Heart left ventricle (tissue), 16 donors: ENCODE measurements at places on chromosomes 12 and 14.

- H3K27ac ChIP-seq, result no peak overlapping the region
- H3K27me3 ChIP-seq, result no peaks in the 10 kb centered on the region
- H3K4me3 ChIP-seq, result no peak overlapping the region
- H3K36me3 ChIP-seq, result no peaks in the 10 kb centered on the region
- H3K4me1 ChIP-seq, result no peaks in the 10 kb centered on the region
- no peak for DNase-seq
Observed at GRCh38 chr12:18446061-18446644, 184.8 kb downstream of the PIK3C2G start.

DNA sequence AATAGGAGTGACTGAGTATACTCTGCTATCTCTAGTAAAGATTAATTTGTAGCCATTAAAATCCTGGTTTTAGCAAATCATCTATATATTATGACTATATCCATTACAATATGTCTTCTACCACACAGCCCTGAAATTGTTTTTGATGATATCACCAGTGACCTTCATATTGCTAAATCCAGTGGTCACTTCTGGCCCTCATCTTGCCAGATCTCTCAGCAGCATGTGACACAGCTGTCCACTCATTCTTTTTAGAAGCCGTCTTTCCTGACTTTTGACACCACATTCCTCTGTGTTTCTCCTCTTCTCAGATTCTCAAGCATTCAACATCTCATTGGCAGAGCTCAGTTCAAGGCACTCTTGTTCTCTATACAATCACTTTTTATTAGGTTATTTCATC is 54.9 kb downstream of the CPNE8 start:
- no peak overlapping the region for H3K4me3 ChIP-seq
- DNase-seq, result no peak
- H3K36me3 ChIP-seq, result no peaks in the 10 kb centered on the region
- no peaks in the 10 kb centered on the region for H3K27me3 ChIP-seq
- no peaks in the 10 kb centered on the region for H3K4me1 ChIP-seq

DNA sequence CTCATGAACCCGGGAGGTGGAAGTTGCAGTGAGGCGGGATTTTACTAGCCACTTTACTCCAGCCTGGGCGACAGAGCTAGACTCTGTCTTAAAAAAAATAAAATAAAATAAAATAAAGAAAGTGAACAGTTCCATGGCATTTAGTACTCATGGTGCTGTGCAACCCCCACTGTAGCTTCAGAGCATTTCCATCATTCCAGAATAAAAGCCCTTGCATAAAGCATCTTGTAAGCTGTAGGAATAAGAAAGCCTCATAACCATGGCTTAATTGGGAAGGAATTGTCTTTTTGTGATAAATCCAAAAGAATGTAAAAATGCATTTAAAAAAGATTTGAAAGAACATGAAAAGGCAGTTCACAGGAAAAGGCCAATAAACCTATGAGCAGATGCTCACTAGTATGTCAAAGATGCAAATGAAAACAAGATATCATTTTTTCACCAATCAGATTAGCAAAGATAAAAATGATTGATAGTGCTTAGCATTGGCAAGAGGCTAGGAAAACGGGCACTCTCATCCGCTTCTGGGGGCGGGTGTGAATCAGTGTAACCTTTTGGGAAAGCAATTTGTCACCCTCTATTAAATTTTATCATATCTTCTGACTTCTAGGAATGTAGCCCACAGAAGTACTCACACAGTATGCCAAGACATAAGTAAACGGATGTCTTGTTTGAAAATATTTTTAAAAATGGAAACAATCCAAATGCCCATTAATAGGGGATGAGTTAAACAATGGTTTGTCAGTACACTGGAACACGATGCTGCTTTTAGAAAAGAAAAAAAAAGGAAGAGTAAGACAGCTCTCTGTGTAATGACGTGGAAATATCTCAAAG is 46.6 kb downstream of the CFAP251 start:
- no peak overlapping the region for H3K4me3 ChIP-seq
- no peaks in the 10 kb centered on the region for H3K4me1 ChIP-seq
- DNase-seq, result no peak
- H3K36me3 ChIP-seq, result no peaks in the 10 kb centered on the region
- H3K27me3 ChIP-seq, result no peaks in the 10 kb centered on the region

DNA sequence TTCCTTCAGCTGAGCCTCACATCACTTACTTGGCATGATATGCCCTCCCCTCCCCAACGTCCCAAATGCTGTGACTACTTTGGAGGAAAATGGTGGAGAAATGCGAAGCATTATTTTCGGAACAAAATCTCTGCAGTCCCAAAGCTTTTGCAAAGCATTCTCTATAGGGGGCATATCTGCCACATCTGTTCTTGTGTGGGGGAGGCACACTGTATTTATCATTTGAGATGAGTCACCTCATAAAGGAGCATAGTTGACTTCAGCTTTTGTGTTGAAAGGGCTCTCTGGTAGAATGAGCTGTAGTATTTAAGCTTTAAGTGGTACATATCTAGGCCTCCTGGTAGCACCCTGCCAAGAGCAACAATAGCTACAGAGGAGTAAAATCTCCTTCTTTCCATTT is 447.5 kb downstream of the ADAMTS20 start:
- no peak overlapping the region for H3K4me3 ChIP-seq
- H3K36me3 ChIP-seq, result no peaks in the 10 kb centered on the region
- no peak for DNase-seq
- H3K4me1 ChIP-seq, result no peaks in the 10 kb centered on the region
- H3K27ac ChIP-seq, result no peak overlapping the region
- no peaks in the 10 kb centered on the region for H3K27me3 ChIP-seq

GRCh38 chr12:2453076-2453760 is 341.6 kb upstream of the FKBP4 start:
- H3K4me1 ChIP-seq, result peaks cover 13% of the 10 kb centered on the region
- H3K27ac ChIP-seq, result no peak overlapping the region
- H3K36me3 ChIP-seq, result peaks cover 52% of the 10 kb centered on the region
- DNase-seq, result no peak
- H3K27me3 ChIP-seq, result no peaks in the 10 kb centered on the region
